ENCODE measurements at places on chromosomes 5 and 9.

- no peak for DNase-seq
Observed at GRCh38 chr5:168549554-168549953, 20.4 kb downstream of the FBLL1 start.

DNA sequence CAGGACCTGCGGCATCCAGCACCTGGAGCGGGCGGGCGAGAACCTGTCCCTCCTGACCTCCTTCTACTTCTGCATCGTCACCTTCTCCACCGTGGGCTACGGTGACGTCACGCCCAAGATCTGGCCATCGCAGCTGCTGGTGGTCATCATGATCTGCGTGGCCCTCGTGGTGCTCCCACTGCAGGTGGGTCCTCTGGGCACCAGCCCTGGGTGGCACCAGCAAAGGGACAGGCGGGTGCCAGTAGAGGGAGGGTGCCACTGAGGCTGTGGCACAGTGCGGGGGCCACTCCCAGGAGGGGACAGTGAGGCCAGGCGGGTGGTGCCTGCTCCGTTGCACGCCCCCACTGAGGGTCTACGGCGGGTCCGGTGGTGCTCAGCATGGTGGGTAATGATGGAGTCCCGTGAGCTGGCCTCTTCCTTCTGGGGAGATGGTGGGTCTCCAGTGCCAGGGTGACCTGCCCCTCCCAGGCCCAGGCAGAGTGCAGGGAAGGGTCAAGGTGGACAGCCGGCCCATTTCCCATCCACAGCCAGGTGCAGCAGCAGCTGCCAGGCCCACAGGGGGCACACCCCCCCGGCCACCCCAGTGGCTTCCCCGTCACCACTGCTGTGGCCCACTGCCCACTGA, 57.8 kb downstream of the KCNT1 start:
- DNase-seq: no peak

GRCh38 chr9:82153032-82153431, 164.5 kb downstream of the SPATA31D1 start:
- DNase-seq: no peak

DNA sequence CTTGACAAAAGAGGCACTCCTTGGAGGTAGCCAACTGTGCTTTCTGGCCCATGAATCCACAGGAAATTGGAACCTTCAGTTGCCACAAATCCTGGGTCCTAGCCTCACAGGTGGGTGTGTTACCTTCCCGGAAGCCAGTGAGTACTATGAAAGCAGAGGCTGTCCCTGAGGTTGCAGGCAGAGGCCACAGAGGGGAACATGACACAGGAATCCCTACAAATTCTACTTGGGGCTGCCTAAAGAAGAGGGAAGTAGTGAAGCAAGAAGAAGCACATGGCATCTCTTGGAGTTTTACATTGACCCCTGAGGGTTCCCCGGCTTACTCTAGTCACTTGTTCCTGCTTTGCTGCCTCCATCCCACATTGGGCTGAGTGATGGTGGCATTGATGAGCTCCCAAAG, 2.6 kb downstream of the SLC22A5 start:
- no peak for DNase-seq

DNA sequence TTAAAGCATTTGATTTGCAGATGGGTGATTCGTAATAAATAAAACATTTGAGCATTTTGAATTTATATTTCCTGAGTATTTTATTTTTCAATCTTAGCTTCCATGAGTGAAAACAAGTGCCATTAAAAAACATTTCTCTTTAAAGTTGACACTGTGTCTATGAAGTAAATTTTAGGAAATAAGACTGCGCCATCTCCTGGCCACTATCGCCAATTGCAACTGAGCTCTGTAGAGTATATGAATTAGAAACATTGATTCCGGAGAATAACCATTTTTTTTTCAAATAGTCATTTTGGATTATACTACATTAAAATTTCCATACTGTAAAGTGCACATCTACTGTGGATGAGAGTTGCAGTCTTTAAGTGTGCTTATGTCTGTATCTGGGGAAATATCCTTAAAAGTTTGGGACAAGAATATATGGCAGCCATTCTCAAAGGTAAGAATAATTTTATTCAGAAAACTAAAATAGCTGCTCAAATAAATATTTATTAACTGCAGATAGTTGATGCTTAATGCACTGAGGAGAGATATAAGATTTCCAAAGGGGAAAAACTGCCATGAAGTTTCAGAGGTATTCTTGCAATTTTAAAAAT, 5.9 kb downstream of the DMRTA1 start:
- no peak for DNase-seq

DNA sequence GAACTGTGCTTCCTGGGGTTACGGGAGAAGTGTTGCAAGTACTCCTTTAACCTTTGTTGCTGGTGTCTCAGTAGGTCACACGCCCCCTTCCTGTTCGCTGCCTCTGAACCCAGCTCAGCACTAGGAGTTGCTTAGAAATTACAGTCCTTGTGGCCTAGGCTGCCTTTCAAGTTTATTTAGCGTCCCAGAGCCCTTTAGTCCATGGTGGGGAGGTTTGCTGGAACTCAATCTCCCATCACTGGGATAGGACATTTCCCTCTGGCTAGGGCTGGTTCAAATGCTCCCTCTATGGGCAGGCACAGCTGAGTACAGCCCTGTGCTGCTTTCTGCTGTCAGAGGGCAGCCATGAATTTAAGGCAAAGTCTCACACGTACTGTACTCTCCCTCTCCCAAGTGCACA, 4.7 kb downstream of the IFNA8 start:
- no peak for DNase-seq

DNA sequence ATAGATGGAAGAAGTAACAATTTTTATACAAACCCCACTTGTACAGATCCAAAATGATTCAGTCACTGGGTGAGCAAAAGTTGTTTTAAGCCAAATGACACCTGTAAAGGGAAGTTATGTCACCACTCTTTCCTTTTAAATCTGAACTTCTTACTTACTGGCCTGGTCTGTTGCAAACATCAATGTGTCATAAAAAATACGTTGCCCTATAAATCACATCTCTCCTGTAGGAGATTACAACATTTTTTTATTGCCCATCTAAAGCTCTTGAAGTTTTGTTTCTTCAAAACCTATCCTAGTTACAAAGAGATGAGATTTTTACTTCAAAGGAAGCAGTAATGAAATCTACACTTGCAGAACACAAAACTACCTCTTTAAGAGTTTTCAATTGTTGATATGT, 1087.8 kb upstream of the DMAC1 start:
- DNase-seq: no peak

- no peak for DNase-seq
Observed at GRCh38 chr5:175814691-175815090, 56.7 kb upstream of the CPLX2 start.

- no peak for DNase-seq
Observed at GRCh38 chr5:64834037-64834436, 65.3 kb downstream of the CWC27 start.

Data from glomerular endothelial cell (primary cell).